ENCODE measurements at places on chromosomes 2 and 18.

GRCh38 chr2:200054681-200055468, 99.5 kb downstream of the MAIP1 start:
- DNase-seq, result peak; percentile 7

DNA sequence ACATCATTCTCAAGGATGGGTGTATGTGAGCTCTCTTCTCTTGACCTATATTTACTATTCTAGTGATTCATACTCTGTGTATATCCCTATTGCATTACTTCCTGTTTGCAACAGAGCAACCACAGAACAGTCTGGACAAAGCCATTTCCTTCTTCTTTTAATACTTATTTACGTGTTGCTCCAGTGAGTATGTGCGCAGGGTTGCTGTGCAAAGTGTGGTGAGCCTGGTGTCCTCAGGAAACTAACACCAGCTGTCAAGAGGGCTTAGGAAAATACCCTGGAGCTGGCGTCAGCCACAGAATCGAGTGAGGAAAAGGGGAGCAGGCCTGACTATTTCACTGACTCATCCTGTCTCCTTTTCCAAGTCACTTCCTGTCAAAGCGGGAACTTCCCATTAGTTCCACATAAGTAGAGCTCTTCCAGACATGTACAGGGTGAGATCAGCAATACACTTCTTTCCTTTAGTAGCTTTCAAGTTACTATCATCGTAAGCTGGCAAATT, 214.1 kb upstream of the COPS8 start:
- peak; percentile 59 for DNase-seq

GRCh38 chr2:147173189-147173581, 671.6 kb upstream of the ACVR2A start:
- DNase-seq, result no peak

GRCh38 chr2:217623281-217623912, 379.4 kb downstream of the TNS1 start:
- peak; percentile 50 for DNase-seq

DNA sequence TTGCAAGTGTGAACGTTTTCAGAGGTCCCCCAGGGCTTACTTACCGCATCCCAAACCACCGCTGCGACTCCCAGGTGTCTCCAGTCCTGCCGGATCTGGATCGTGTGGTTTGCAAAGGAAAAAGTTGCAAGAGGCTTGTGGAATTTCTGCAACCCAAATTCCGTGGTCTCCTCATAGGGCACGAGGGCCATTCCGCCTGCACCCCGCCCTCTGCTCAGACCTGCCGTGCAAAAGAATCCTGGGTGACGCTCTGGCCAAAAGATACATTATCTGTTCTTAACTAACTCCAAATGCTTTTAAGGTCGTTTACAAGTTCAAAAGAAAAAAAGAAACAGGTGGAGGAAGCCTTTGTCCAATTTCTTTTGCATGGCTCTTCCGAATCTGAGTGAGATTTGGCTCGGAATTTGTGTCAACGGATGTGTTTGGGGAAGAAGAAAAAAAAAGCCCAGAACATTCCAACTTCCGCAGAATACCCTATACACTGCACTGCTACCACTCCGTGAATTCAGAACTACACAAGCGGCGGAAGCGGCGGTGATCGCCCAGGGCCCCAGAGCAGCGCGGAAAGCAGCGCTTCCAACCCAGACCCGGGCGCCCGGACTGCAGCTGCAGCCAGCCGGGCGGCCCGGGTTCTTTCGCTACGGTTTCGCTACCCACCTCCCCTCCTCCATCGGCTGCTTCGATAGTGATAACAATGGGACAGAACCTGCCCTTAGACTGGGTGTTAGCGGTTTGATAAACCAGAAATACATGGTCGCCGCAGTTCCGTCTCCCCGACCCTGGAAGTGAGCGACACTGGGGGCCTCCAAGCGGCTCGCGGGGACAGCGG, 795 bp downstream of the METTL21A start:
- DNase-seq, result peak; percentile 73

DNA sequence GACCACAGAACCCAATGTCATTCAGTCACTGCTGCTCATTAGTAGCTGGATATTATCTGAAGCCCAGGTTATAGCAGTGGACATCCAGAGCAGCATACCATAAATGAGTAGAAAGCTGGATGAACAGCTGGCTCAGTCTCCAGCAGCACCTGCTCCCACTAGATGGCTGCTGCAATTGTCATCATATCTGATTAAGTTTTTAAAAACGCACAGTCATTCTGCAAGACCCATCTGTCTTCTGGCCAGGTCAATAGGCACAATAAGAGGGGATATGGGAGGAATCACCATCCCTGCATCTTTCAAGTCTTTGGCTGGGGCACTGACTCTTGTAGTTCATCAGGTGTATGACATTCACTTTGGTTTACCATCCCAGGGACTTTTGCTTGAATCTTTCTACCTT, 55.1 kb upstream of the XDH start:
- peak; percentile 71 for DNase-seq

- DNase-seq, result peak; percentile 75
Observed at GRCh38 chr18:22703883-22704585, 229.1 kb upstream of the RBBP8 start.

DNA sequence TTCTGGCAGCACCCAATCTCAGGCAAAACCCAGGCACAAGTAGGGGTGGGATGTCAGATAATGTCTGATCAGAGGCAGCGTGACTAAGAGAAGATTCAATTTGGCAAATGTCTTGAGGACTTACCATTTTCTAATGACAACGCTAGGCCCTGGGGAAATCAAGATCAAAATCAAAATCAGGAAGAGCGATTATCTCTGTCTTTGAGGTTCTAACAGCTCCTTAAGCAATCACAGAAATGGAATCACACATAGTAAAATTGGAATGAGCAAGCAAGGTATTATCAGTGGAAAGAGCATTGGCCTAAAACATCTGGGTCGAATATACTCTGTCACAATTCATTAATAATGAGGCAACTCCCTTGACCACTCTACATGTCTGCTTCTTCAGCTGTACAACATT, 8.6 kb upstream of the SERPINB2 start:
- no peak for DNase-seq

DNA sequence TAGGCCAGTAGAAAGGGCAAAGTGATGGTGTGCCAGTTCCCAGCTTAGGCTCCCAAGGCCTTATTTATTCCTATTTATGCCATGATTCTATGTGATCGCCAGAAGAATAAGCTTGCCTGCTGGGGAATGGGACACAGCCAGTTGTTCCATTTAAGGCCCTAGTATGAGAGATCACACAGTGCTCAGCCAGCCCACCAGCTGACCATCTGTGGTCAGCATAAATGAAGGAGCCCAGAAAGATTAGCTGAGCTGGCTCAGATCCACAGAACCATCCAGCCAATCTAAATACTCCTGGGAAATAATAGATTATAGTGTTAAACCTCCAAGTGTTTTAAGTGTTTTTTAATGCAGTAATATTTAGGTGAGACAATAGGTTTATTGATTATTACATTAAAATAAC, 12.6 kb upstream of the L3MBTL4 start:
- no peak for DNase-seq

Measured in NCI-H82 (cell line).